Activated CD8-positive, alpha-beta memory T cell treated with anti-CD3 and anti-CD28 coated beads, Interleukin-2, amount 50 U/mL, for 4 hours (primary cell): ENCODE measurements at places on chromosomes 11 and 22.
A peak's percentile ranks its signal among the peaks of the same experiment; 100 is the strongest.

GRCh38 chr11:114301088-114301487, 4.9 kb downstream of the NNMT start:
- no peak for DNase-seq

- peak; percentile 45 for DNase-seq
These were observed 2.1 kb upstream of the MTFP1 start for GRCh38 chr22:30423301-30423958.

GRCh38 chr11:3947061-3947460, 91.6 kb downstream of the STIM1 start:
- DNase-seq, result peak; percentile 24

DNA sequence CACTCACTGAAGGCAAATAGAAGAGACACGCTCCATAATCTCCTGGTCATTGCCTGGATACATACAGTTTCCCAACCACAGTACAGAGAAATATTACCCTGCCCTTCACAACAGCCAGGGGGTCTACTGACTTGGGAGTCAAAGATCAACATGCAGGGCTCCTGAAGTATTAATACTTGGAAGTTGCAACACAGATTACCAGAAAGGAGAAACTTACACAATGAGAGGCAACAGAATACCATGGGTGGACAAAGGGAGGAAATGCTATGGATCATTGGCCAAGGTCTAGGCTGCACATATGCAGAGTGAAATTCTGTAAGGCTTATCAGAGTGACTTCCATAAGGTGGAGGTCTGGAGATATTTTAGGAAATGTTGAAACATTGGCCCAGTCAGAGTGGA, 267.9 kb upstream of the FAT3 start:
- no peak for DNase-seq

DNA sequence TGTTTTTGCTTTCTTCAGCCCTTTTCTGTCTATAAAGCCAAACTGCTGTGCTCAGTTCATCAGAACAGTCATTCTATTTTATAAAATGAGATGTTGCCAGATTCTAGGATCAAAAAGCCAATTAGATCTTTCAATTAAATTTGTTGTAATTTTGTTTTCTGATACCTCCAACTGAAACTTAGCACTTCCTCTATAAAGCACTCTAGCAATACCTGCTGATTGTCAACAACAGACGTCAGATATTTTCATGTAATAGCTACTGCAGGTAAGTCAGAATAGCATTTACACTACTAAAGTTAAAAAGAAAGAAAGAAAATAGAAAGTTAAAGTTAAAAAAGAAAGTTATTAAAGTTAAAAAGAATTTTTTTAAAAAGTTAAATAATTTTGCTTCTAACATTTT, 19.6 kb downstream of the RRAS2 start:
- no peak for DNase-seq

- peak; percentile 35 for DNase-seq
These were observed 244.7 kb downstream of the ETS1 start for GRCh38 chr11:128342511-128343134.

- no peak for DNase-seq
These were observed 1499.3 kb downstream of the TBC1D22A start for GRCh38 chr22:48261706-48262105.

DNA sequence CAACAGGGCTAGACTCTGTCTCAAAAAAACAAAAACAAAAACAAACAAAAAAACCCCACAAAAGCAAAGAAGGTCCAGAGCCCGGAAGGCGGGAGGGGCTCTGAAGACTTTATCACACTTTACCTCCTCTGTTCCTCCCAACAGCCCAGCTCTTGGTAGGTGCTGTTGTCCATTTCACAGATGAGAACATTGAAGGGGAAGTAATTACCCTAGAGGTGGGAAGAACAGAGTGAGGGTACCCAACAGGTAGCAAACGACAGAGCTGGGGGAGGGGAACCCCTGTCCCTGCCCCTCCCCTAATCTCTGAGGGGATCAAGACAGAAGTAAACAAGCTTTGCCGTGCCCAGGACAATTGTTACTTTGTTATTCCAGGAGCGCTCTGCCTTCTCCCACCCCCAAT, 1.0 kb upstream of the BIK start:
- no peak for DNase-seq

DNA sequence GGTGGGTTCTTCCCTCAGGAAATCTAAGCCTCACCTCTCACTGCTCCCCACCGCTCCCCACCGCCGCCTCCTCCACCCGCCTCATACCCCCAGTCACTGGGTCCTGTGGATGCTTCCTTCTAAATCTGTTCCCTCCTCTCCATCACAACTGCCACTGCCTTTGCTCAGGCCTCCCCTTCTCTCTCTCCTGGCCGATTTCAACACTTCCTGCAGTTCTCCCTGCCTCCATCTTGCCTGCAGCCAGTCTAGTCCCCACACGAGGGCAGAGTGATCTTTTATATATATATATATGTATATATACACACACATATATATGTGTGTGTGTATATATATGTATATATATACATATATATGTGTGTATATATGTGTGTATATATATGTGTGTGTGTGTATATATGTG, 27.8 kb downstream of the CREB3L1 start:
- no peak for DNase-seq

DNA sequence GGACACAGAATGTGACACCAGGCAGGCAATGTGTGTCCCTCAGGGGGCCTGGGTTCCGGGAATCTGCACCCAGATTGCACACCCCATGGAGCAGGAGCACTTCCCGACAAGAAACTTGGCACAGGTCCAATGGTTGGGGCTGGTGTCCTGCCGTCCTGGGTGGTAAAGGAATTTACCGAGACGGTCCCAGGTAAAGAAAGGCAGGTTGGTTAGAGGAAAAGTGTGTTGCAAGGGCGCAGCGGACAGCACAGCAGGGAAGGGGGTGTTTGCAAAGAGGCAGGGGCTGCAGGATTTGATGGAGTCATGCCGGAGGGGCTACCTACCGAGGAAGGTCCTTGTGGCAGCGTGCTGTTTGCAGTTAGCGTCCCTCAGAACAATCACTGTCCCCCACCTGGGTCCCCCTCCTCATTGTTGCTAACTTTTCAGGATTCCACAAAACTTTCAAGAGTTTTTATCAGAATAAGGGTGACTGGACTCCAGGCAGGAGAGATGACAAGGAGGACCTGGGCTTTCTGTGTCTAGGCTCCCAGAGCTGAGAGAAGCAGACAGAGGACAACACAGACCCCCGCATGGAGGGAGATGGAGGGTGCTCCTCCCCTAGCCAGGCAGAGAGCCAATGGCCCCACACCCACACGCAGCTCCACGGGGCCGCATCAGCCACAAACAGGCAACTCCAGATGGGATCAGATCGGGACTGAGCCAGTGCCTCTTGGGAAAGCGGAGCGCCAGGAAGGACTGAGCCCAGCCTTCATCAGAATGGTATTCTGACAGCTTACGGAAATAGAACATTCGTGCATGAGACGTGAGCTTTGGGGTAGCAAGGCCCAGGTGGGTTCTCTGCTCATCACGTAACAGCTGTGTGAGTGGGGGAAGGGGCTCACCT, 1423.9 kb downstream of the BRD1 start:
- no peak for DNase-seq

GRCh38 chr11:92308366-92308765, 83.7 kb downstream of the FAT3 start:
- DNase-seq, result no peak

DNA sequence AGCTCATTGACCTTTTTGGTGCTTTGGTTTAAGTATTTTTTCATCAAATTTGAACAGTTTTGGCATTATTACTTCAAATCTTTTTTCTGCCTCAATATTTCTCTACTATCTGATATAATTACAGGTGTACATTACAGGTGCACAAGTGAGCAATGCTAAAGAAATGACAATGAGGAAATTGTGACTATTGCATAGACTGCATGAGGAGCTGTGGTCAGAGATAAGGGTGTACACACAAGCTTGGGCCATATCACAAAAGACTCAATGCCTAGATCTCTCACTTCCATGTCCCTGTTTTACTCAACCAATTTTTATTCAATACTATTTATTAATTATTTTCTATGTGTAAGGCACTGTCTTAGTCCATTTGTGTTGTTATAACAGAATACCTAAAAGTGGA, 251.0 kb upstream of the UBASH3B start:
- no peak for DNase-seq

DNA sequence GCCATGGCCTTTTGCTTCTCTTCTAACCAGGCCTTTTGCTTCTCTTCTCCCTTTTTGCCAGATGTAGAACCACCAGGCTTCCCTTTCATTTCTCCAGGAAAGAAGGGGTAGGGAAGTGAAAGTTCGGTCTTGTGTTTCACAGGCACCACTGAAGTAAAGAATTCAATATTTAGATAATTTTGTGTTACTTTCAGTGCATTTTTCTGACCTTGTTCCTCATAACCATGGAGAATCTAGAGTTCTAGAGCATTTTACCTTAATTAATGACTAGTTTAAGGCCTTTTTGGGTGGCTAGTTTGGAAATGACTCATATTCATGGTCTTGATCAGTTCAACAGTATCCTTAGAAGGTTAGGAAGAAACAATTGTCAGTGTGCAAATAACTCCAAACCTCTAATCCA, 22.7 kb downstream of the GRAMD1B start:
- no peak for DNase-seq

DNA sequence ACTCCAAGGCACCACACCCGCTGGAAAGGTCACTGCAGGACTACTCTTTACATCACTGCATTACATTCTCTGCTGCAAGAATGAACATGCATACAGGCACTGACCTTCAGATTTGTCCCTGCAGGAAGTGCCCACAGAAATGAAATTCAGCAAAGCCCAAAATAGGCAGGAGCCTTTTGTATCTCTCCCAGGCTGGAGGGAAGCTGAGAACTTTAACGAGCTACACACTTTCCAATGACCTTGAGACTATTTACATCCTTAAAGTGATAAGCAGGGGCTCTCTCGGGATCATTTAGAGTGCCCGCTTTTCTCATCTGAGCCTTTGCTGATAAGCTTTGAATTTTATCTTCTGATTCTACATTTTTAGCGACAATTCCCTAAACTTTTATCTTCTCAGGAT, 12.5 kb downstream of the FEZ1 start:
- no peak for DNase-seq

DNA sequence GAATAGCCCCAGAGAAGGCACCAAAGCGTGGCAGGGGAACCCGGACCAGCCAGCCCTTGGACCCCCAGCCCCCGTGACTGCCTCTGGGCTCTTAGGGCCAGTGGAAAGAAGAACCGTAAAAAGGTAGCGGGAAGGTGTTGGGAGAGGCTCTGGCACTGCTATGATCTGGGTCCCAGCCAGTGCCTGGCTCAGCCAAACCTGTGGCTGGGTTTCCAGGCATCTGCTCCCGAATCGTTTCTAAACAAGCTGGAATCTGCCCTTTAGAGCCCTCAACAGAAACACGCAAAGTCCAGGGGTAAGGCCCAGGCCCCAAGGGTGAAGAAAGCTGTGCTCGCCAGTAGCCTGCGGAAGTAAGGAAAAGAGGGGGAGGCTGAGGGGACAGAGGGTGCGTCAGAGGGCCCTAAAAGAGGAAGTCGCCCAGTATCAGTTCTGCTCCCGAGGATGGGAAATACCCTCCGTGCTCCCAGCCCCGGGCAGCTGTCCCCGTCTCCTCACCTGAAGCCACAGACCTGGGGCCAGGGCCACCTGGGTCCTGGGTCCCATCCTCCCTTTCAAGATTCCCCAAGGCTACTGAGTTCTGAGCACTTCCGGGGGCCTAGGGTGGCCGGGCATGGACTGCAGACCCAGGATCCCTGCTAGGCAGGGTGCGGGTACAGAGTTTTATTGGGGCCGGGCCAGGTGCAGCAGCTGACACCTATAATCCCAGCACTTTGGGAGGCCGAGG, 24.7 kb downstream of the IL10RA start:
- DNase-seq, result no peak
